Mesendoderm (in vitro differentiated cells): ENCODE measurements at places on chromosomes 16 and 17.

- DNase-seq = no peak
Observed at GRCh38 chr17:77444984-77445759, 304.4 kb downstream of the SEC14L1 start.

GRCh38 chr16:53872248-53873221, 168.6 kb downstream of the FTO start:
- no peak for DNase-seq

GRCh38 chr17:78992542-78993212, 13.0 kb upstream of the LGALS3BP start:
- DNase-seq = no peak

- DNase-seq = no peak
Observed at GRCh38 chr16:1471569-1472194, 3.1 kb downstream of the CLCN7 start.

- DNase-seq = no peak
Observed at GRCh38 chr17:3865176-3865575, 19.1 kb upstream of the NCBP3 start.

DNA sequence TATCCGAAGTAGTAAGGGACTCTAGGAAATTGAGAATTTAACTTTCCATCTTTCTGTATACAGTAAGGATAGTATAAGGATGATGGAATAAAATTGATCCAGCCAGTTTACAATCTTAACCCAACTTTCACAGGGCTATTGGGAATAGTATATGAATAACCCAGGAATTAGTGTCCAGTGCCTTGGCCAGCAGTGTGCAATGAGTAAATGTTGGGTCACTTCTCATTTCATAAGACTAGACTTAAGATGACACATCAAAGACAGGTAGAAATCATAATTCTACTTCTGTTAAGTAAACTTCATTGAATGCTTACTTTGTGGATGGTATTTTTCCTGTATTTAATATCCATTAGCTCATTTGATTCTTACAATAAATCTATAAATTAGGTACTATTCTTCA, 949.6 kb upstream of the GOT2 start:
- DNase-seq = no peak

DNA sequence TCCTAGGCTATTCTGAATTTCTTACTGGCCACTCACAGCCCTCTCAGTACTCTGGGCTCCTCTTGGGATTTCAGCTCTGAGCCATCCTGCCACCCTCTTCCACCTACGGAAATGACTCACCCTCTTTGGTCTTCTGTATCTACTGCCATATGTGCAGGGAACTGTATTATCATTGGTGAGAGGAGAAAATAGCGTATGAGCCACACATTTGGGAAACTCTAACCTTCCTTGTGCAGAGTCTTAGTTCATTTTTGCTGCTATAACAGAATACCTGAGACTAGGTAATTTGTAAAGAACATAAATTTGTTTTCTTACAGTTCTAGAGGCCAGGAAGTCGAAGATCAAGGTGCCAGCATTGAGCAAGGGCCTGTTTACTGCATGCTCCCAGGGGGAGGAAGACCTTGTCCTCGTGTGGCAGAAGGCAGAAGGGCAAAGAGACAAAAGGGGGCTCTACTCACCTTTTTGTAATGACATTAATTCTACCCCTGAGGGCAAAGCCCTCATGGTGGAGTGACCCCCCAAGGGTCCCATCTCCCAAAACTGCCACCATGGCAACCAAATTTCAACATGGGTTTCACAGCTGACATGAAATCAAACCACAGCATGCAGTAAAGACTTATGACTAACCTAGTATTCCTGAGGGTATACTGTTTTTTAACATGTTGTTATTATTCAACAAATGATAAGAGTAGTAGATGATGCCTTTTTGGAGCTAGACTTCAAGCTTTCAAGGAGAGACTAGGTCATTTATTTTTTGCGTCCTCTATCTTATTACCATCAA, 191.8 kb downstream of the PRKCA start:
- DNase-seq = peak; percentile 39

GRCh38 chr17:16251043-16251442, 34.0 kb downstream of the PIGL start:
- no peak for DNase-seq

DNA sequence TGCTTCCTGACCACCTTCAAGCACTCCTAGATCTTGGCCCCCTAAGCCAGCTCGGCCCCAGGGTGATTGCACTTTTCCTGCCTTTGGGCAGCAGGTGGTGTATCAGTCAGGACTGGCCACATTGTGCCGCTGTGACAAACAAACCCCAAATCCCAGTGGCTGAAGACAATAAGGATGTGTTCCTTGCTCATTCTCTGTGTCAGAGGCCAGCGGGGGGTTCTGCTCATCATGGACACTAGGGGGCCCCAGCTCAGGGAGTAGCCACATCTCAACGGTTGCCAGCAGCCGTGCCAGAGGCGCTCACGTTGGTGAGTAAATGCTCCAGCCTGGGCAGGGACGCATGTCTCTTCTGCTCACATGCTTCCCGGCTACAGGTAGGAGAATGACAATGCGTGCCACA, 60.4 kb downstream of the ZDHHC7 start:
- peak; percentile 62 for DNase-seq

DNA sequence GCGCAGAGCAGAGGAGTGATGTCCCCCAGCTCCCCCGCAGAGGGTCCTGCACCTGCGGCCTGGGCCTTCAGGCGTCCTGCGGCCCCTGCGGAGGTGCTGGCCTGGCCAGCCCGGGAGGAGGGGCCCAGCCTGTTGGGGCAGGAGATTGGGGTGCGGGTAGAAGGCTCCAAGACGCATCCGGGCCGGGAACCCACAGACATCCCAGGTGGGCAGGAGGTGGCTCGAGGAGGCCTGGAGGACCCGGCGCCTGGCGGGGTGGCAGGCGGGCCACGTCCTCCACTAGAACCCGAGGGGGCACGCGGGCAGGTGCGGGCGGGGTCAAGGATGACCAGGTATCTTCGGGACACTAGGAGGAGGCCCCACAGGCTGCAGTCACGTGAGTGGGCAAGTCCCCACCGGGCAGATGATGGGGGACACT, 647 bp upstream of the SECTM1 start:
- DNase-seq = no peak

GRCh38 chr16:56998352-56998751, 9.0 kb downstream of the NLRC5 start:
- DNase-seq = no peak

DNA sequence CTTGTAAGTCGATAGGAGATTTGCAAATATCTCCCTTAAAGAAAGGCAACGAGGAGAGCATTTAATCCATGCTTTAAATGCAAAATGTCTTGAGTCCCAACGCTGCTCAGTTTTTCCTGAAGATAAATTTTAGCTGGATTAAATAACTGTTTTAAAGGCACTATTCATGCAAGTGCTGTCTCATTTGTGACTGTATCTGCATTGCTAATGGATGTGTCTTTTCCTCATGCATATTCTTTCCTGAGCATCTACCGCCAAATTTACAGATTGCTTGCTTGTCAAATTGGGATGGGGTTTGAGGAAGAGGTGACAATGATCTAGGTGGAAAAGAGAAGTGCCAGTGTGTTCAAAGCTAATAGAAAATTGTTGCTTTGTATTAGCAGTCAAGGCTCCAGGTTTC, 106.9 kb downstream of the RBFOX1 start:
- no peak for DNase-seq

DNA sequence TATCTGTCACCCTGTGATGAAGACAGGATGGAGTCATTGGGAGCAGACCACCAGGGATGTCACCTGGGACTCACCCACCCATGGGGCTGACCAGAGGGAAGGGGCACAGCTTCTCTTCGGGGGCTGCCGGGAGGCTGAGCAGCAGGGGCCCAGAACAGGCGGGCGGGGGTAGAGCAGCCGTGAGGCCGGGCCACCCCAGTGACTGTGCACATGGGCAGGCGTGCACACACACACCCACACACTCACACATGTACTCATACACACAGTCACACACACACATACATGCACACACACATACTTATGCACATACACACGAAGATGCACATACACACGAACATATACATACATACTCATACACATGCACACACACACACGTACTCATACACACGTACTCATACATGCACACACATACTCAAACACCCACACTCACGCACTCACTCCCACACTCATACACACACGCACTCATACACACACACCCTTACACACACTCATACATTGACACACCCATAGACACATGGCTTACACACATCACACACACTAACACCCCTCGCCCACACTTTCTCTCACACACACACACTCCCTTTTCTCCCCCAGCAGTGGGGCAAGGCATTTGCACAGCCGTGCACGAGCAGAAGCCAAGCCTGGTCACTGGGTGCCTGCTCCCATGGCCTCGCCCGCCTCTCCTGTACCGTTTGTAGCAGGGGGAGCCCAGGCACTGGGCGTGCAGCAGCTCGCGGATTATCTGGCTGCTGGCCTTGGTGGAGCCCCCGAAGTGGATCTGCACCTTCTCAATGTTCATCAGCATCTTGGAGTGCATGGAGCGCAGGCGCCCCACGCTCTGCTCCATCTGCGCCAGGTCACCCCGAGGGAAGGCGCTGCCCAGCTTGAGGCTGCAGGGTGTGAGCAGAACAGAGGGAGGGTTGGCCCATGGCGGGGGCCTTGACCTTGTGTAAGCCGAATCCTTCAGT, 12.4 kb downstream of the UBALD2 start:
- DNase-seq = no peak

DNA sequence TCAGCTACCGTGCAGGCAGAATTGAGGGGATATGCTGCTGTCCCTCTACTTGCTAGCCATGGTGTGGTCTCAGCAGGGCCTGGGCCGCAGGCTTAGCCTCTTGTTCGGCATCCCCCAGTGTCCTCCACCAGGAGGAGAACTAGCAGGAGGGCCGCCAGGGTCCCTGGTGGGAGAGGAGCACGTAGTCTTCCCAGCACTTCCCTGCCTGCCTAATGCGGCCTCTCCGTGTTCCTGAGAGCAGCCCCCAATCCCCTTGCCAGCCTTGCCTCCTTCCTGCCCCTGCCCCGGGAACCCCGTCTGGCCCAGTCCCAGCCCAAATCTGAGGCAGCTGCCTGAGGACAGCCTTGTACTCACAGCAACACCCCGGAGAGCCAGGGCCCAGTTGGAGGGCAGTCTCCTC, 38.1 kb downstream of the PLD6 start:
- DNase-seq = no peak

GRCh38 chr17:79220713-79221291, 146.2 kb downstream of the ENGASE start:
- peak; percentile 58 for DNase-seq

- no peak for DNase-seq
Observed at GRCh38 chr17:8700546-8700945, 44.1 kb downstream of the CCDC42 start.

- DNase-seq = no peak
Observed at GRCh38 chr16:15457958-15458357, 23.6 kb downstream of the BMERB1 start.

DNA sequence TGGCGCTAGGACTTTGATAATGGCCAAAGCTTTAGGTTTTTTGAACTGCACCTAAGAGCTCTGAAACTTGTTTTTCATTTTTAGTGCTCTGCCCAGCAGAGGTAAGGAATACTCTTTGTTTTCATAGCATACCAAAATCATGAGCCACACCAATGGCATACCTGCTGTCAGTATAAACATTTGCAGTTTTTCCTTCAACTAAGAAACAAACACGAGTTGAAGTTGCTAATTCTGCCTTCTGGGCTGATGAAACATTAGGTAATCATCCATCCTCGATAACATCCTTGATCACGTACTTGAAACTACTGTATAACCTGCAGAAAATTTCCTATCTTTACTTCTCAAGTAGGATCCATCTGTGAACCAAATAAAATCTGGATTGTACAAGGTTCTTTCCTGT, 20.6 kb upstream of the B4GALNT2 start:
- no peak for DNase-seq

GRCh38 chr17:56528696-56529095, 64.8 kb upstream of the NOG start:
- peak; percentile 52 for DNase-seq

- DNase-seq = no peak
Observed at GRCh38 chr17:57328109-57328882, 72.0 kb downstream of the MSI2 start.

DNA sequence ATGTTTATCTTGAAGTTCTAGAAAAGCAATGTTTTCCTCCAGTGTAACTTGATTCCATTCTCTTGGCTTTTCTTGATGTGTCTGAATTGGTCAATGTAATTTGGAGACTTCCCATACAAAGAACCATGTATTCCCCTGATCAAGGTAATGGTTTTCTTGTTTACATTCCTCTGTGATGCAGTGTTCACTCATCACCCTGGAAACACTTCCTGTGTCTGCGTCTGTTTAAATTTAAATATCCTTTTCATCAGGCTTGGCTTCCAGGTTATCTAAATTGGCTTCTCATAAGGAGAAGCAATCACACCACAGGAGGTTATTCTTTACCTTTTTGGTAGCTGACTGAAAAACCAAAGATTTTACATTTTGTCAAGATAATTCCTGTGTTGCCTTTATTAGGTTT, 237.3 kb upstream of the WSCD1 start:
- DNase-seq = peak; percentile 97

- DNase-seq = no peak
Observed at GRCh38 chr17:79843816-79844800, 4.9 kb upstream of the CBX4 start.

GRCh38 chr16:11047057-11047456, 102.7 kb downstream of the CLEC16A start:
- no peak for DNase-seq

DNA sequence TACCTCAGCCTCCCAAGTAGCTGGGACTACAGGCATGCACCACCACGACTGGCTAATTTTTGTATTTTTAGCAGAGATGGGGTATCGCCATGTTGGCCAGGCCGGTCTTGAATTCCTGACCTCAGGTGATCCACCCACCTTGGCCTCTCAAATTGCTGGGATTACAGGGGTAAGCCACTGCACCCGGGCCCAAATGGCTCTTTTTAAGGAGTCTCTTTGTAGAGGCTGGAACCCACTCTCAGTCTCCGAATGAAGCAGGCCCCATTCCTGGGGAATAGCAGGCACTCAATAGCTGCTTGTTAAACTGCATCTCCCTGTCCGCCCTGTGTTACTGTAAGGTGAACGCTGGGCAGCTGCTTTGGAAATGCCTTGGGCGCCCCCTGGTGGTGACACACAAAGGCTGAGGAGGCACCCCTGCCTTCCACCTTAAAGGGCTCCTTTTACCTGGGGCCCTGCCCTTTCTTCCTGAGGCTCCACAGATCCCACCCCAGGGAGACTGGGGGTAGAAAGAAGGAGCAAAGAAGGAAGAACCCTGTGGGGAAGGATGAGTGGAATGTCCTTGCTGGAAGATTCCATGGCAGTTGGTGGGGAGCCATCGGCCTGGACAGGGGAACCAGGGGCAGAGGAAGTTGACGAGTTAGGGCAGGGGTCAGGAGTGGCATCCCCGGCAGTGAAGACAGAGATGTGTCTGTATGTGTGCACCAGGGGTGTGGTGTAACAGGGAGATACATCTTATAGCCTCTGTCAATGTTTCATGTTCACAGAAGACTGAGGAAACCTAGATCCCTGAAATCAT, 6.1 kb upstream of the SP2 start:
- peak; percentile 90 for DNase-seq

GRCh38 chr16:76484020-76484419, 206.8 kb downstream of the CNTNAP4 start:
- no peak for DNase-seq

GRCh38 chr17:13316657-13317056, 285.1 kb downstream of the HS3ST3A1 start:
- DNase-seq = no peak

- no peak for DNase-seq
Observed at GRCh38 chr17:50107790-50108414, 12.8 kb downstream of the PDK2 start.
